NCI-H774 (cell line): ENCODE measurements at places on chromosomes 11 and 22.

GRCh38 chr11:46357483-46357936 lies 10.2 kb downstream of the DGKZ start:
- DNase-seq = no peak

- no peak for DNase-seq
Observed at GRCh38 chr11:86228269-86229038, 16.1 kb upstream of the EED start.

DNA sequence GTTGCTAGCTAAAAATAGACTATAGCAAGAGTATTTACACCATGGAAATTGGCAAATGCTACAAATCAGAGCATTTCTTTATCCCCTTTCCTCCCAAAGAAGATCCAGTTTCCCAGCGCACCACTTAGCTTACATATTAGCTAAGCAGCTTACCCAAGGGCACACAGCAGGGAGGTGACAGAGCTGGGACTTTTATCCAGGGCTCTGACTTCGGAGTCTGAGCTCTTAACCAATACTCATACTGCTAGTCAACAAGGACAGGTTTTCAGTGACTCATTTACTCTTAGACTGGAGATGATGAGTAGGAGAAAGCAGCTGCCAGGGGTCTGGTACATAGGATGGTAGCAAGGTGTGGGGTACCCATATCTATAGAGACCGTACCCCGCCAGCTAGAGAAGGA lies 38.4 kb downstream of the NAV2 start:
- no peak for DNase-seq

DNA sequence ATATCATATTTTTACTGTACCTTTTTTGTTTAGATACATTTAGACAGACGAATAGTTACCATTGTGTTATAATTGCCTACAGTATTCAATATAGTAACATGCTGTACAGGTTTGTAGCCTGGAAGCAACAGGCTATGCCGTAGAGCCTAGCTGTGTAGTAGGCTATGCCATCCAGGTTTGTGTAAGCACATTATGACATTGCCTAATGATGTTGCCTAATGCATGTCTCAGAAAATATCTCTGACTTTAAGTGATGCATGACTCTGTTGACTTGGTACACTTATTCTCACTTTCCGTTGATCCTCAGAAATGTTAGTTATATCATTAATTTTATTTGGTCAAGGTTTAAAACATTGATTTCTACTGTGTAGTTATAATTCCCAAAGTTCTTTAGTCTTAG lies 39.9 kb downstream of the OR2AT4 start:
- no peak for DNase-seq

DNA sequence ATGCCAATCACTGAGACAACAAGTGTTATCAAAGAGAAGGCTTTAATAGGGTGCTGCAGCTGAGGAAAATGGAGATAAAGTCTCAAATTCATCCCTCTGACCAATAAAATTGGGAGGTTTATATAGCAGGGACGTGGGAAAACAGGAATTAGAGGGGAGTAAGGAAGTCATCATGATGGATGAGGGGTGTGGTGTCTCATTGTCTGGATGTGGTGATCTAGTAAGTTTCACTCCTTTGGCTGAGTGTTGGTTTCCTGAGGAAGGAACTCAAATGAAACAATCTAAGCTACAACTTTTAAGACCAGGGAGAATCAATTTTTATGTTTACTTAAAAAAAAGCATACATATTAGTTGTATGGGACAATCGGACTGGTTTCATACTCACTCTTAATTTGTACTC lies 491.0 kb upstream of the KIRREL3 start:
- DNase-seq = no peak

- no peak for DNase-seq
Observed at GRCh38 chr11:64141081-64141783, 24.7 kb downstream of the MACROD1 start.

- peak; percentile 77 for DNase-seq
Observed at GRCh38 chr11:66045177-66045639, 3.8 kb downstream of the GAL3ST3 start.

DNA sequence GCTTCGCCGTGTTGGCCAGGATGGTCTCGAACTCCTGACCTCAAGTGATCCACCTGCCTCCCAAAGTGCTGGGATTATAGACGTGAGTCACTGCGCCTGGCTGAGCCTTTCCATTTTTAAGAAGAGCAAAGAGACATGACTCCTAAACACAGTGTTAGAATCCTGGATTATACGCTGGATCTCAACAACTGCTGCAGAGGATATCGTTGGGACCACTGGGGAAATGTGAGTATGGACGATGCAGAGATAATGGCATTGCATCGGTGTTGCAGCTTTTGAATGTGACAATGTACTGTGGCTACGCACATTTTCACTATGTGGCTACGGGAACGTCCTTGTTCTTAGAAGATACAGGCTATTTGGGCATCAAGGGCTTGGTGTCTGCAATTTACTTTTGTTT lies 6.2 kb downstream of the MRGPRF start:
- DNase-seq = no peak

- DNase-seq = no peak
Observed at GRCh38 chr22:19799322-19800190, 39.0 kb downstream of the TBX1 start.

DNA sequence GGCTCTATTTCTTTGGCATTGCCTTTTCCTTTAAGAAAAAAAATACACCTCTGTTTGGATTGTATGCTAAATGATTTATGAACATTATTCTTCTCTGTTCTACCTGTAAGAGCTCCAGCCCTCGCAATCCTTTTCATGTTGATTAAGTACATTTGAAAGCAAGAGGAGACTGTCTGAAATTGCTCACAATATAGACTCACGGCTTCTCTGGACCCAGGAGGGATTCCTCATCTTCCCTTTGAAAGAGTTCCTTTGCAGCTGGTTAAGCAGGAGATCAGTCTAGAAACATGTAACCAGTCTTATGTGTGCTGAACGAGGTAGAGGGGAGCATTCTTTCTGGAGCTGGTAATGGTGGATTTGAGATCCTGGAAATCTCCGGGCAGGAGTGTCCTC lies 47.4 kb downstream of the PKNOX2 start:
- no peak for DNase-seq

DNA sequence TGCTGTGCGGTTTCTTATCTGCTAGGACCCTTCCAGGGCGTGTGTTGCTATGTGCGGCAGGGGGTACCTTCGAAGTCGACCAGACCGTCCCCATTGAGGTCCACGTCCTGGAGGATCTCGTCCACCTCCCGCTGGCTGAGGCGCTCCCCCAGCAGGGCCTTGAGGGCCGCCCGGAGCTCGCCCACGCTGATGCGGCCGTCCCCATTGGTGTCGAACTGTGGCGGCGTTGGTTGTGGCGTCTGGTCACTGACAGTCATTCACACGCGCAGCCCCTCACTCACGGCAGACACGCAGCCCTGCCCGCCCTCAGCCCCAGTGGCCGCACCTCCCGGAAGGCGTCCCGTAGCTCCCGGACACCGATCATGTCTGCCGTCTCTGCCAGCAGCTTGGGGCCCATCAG lies 3.5 kb downstream of the CABP2 start:
- no peak for DNase-seq

DNA sequence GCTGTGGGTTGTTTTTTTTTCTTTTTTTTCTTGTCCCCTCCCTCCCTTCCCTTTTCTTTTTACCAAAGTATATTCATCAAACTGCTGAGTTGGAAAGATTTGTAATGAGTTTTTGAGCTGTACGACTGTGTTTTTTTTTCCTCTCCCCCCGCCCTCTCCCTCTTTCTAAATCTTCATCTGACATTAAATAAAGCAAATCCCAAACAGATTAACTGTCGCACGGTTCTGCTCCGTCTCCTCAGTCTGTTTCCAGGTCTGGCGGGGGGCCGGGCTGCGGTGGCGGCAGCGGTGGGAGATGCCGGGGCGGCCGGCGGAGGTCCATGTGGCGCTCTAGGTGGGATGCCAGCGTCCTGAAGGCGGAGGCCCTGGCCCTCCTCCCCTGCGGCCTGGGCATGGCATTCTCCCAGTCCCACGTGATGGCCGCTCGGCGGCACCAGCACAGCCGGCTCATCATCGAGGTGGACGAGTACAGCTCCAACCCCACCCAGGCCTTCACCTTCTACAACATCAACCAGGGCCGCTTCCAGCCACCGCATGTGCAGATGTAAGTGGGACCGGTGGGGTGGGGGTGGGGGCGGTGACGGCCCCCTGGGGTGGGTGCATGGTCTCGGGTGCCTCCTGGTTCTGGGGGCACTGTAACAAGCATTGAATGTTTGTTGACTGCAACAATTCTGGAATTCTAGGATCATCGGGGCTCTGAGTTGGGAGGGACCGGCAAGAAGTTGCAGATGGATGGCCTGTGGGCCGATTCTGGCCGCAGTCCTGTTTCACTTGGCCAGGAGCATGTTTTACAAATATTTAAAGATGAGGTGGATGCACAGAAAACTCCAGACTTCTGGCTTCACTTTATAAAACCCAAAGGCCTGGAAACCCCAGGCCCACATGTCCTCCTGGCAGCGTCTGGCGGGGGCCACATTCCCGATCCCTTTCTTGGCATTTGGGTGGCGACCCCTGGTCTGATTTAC lies 13.1 kb downstream of the MPPED1 start:
- no peak for DNase-seq

- DNase-seq = peak; percentile 30
Observed at GRCh38 chr22:35627267-35628041, 10.3 kb upstream of the MB start.

- no peak for DNase-seq
Observed at GRCh38 chr11:64677441-64678023, 45.5 kb downstream of the NRXN2 start.

GRCh38 chr11:64894070-64894811 lies 15.8 kb upstream of the EHD1 start:
- peak; percentile 45 for DNase-seq

- DNase-seq = no peak
Observed at GRCh38 chr11:94537031-94537600, 6.6 kb upstream of the FUT4 start.

DNA sequence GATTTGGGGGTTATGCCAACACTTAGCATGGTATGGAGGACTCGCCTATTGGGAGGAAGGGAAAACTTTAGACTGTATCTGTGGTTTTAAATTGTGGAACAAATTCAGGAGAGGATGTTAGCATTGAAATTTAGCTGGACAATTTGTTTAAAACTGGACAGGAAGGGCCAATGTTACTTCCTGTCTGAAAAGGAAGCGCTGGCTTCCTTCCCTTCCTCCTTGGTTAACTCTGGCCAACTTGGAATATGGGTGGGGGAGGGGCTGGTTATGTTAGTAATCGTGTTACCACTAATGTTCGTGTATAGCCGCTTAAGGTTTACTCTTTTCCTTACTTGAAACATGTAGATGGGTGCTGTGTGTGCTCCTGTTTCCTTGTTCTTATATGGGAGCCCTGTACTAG lies 13.9 kb downstream of the CTNND1 start:
- no peak for DNase-seq

- DNase-seq = no peak
Observed at GRCh38 chr11:63766531-63767235, 1.9 kb downstream of the ZFTA start.

- DNase-seq = no peak
Observed at GRCh38 chr11:9029422-9029821, 25.6 kb upstream of the NRIP3 start.
